Activated CD4-positive, CD25-positive, alpha-beta regulatory T cell treated with anti-CD3 and anti-CD28 coated beads, Interleukin-2, amount 50 U/mL, for 72 hours (primary cell): ENCODE measurements at places on chromosomes 11 and 22.

DNA sequence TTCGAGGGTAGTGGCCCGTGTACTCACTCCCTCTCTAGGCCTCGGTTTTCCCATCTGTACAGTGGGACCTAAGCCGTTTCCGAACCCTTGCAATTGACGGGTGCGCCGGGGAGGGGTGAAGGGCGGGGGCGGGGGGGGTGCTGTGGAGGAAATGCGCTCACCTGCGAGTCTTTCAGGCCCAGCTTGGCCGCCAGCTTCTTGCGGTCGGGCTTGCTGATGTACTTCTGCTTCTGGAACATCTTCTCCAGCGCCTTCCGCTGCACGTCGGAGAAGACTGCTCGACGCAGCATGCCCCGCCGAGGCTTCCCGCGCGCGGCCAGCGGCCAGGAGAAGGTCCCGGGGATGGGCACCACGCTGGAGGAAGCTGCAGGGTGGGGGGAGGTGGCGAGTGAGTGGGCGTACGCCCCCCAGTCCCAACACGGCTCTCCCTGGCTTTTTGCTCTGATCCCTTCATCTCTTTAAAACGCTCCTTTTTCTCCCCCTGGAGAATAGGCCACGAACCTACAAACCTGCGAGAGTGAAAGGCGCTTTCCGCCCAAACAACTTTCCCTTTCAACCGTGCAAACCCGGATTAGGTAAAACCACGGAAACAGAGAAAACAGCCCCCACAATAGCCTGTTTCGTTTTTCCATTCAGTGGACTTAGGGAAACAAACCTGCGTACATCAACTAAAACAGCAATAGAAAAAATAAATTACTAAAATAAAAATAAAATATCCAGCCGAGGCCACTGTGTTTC lies 3.2 kb downstream of the DBX1 start:
- DNase-seq, result no peak

DNA sequence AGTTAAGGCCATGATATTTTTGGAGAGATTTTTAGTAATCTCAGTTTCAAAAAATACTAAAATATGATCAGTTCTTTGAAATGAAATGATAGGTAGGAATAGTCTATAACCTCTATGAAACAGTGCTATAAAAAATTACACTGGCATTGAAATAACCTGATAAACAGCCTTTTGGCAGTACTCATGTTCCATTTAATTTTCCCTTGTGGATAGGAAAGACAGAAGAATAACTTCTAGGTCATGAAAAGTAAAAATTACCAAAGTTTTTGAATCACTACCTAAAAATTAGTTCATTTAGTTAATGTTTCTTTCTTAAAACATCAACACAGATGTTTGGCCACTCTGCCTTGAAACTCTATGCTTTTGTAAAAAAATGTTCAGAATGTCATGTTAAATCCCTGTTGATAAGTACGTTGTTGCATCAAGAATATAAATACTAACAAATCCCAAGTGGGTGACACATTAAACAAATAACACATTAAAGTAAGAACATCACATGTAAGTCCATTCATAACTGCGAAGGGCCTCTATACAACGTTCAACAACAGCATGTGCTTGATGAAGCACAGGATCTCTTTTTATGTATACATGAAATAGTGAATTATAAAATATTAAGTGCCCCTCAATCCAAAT lies 290.2 kb downstream of the SWAP70 start:
- DNase-seq, result no peak

- no peak for DNase-seq
These were observed 712.3 kb downstream of the METTL15 start for GRCh38 chr11:28820296-28820989.

- DNase-seq, result no peak
These were observed 238.0 kb upstream of the DDI1 start for GRCh38 chr11:103798446-103798845.

DNA sequence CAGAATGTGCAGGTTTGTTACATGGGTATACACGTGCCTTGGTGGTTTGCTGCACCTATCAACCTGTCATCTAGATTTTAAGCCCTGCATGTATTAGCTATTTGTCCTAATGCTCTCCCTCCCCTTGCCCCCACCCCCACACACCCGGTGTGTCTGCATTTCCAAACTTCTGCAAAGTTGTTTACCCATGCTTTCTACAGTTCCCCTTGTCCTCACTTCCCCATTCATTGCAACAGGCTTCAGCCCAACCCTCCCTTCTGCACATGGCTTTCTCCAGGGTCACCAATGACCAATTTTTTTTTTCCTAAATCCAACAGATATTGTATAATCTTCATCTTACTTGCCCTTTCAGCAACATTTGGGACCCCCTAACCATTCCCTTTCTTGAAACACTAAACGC lies 32.0 kb upstream of the NUP50 start:
- no peak for DNase-seq

DNA sequence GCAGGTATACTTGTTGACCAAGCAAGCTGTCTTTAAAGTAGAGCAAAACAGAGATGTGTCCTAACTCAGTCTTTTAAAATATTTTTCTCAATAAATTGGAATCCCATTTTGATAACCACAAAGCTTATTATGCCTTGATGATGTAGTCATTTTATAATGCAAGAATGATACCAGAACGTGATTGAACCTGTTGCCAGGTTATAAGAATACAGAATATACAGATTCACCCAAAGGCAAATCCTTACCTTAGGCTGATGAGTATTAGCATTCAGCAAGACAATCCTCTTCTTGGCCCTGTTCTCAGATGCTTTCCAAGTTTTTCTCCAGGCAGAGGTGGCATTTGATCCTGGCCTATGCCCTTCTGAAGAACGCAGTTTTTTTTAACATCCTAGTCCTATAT lies 76.1 kb downstream of the PPFIBP2 start:
- no peak for DNase-seq

GRCh38 chr11:130937051-130937450 lies 20.8 kb upstream of the SNX19 start:
- no peak for DNase-seq

GRCh38 chr11:67060111-67060522 lies 3.5 kb downstream of the RHOD start:
- no peak for DNase-seq

DNA sequence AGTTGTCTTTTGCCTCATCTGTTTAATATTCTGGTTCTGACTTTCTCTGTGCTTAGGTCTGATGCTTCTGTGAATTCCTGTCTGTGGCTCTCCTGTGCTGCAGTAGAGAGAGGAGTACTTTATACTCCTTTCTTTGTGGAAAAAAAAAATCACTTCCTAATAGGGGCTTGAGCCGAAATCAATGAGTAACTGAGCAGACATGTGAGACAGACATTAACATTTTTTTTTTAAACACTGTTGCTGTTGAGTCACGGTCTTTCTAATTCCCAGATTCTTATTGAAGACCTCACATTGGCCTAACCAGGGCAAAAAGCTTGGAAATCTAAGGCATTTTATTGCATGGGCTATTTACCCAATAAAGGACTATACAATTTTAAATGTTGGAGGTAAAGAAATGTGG lies 86.1 kb downstream of the GRM5 start:
- no peak for DNase-seq

DNA sequence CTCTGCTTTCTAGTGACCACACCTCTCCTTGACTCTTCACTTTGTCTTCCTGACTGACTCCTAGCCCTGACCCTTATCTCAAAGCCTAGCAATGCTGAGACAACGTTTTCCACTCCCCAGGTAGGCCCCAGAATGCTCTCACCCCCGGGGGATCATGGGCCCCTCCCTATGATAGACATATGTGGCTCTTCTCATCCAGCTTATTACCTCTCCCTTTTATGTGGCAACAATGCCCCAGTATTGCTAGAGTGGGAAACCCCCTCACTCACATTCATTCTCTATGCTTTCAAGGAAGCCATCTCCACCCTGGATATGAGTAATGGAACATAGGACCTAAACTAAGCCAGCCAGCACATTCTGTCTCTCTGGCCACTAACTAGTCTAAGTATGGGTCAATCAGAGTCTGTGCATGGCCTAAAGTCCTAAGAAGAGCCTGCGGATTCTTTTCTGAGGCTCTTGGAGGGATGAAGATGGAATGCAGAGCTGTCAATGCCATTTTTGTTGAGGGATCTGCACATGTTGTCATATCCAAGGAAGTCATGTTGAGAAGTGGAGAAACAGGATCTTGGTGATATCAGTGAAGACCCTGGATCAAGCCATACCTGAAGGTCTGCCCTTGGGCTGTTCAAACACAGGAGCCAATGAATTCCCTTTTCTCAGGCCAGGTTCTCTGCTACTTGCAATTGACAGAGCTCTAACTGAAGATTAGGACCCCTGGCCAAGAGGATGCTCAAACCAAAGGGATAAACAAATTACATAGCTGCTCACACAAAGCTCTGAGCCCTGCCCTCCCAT lies 79.8 kb upstream of the GRK3 start:
- DNase-seq, result no peak

- DNase-seq, result no peak
These were observed 11.5 kb downstream of the NNMT start for GRCh38 chr11:114307524-114308203.
